ENCODE measurements at places on chromosomes 6 and 20. TPM values are rescaled to one million over a fixed set of nuclear protein-coding genes. Genes with fewer than 3 reads are reported as not detected.

The JPH2 gene
- total RNA-seq: 0.83 TPM

The IL17A gene
- not detected for total RNA-seq

The GCM1 gene
- not detected for total RNA-seq

The EBF4 gene
- under 0.01 TPM for total RNA-seq

The MRS2 gene
- 16.9 TPM for total RNA-seq

The PBOV1 gene
- total RNA-seq: not detected

The BPIFA1 gene
- not detected for total RNA-seq

The HCRTR2 gene
- not detected for total RNA-seq

Data from IMR-90 (cell line).